Stimulated activated CD8-positive, alpha-beta memory T cell treated with anti-CD3 and anti-CD28 coated beads, Interleukin-7, amount 100 ng/mL, for 48 hours (primary cell): ENCODE measurements at places on chromosomes 7 and 10.

- DNase-seq: no peak
These were observed 22.3 kb downstream of the PALD1 start for GRCh38 chr10:70500812-70501301.

DNA sequence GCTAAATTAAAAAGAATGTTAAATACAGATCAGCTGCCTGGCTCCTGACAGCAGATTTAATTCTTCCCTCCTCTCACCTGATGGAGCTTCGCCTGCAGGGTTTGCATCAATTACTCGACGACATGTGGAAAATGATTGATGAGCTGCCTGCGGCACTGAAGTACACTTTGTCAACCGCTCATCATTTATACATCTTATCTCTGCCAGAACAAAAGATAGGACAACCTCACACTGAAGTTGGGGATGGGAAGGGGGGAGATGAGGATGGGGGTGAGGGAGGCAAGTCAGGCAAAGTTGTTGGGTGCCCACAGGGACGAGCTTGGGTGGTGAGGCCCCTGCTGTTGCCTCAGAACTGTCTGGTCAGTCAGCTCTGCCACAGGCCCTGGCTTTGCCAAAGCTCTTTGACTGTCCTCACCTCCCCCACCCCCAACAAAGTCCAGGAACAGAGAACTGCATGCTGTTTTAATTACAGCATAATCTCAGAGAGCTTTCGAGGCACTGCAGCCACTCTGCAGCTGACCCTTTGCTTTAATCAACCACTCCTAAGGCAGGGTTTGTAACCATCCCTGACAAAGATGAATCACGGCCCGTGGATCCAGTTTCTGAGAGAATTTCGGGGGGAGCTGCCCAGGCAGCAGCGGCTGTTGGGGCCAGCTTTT, 702.3 kb downstream of the LRMDA start:
- DNase-seq: no peak

GRCh38 chr10:124288928-124289850, 129.5 kb downstream of the OAT start:
- DNase-seq: no peak

- DNase-seq: no peak
These were observed 16.7 kb upstream of the AZGP1 start for GRCh38 chr7:99992330-99993038.

DNA sequence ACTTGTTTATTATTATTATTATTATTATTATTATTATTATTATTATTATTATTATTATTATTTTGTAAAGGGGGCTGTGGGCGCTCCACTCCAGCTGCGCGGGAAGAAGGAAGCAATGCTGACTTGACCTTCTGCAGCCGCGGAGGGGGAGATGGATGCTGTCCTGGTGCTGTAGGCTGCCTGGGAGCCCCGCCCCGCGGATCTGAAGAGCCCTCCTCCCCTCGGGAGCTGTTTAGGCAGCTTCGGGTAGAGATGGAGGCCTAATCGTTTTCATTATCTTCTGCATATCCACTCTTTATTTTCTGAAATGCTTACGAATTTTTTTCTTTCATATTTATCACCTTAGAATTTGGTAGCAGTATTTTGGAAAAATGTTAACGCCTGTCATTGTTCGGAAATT, 101.2 kb upstream of the KLF6 start:
- no peak for DNase-seq
